Fibroblast of the aortic adventitia (primary cell): ENCODE measurements at places on chromosomes 7 and 10. TPM values are rescaled to one million over a fixed set of nuclear protein-coding genes. Genes with fewer than 3 reads are reported as not detected.
A peak's percentile ranks its signal among the peaks of the same experiment; 100 is the strongest.

DNA sequence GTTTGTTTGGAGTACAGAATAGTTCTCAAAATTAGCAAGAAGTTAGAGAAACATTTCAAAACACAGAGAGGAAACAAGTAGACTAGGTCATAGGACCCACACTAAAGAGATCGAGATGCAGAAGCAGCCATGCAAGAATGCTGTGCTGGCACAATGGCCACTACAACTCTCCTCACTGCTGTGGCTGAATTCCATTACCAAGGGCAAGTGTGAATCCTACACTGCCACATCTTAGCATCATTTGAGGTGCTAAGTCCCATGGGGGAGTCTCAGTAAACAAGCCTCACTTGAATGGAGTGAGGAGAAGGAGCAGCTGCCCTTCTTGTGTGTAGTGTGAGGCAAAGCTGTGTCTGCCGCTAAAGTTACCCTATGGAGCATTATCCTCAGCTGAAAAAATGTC, 56.7 kb downstream of the PCLO start:
- no peak for DNase-seq

AGFG2 gene
- total RNA-seq, result 10.7 and 19.3 TPM in 2 replicates

GRCh38 chr10:104589431-104589830, 51.7 kb upstream of the SORCS3 start:
- no peak for DNase-seq

DNA sequence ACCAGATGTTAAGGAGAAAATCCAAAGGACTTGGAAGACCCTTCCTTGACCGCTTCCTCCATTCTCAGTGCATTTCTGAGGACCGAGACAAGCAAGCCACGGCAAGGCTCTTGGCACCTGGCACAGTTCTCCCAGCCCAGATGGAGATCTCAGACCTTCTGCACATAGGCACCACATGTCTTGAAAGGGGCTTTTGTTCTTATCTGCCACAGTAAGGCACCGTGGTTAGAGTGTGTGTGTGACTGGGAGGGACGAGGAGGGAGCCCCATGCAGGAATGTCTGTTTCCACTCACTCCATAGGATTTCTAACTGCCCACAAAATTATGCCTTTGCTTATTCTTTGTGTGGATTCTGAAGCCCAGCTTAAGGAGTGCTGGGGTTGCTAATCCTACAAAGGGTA, 10.3 kb upstream of the WDR86 start:
- no peak for DNase-seq

DNA sequence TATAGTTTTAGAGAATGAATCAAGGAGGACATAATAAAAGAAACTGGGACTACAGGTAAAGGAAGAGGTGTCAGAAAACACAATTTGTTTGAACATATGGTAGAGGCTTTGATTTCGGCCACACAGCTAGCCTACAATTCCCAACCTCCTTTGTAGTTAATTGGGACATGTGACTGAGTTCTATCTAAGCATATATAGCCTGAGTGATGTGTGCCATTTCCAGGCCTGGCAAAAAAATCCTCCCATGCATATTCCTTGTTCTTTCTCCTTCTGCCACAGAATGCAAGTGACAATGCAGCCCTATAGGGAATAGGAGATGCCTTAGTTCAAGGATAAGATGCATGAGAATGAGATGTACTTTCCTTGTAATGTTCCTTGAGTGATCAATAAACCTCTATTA, 590.7 kb upstream of the STEAP1 start:
- DNase-seq, result no peak

DNA sequence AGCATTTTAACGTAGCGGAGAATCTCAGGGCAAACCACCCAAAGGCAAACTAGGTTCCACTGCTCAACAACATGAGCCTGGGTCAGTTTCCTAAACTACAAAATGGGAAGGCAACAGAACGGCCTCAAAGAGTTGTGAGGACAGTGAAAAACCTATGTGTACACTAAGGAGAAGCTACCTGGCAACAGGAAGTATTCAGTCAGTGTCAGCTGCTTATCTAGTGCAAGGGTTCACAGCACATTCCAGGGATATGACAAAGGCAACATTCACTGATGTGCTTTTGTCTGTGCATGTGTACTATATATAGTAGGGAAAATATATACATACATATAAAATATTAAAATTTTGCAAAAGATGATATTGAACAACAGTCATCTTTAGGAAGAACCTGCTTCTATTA, 17.2 kb downstream of the NUDCD3 start:
- peak; percentile 33 for DNase-seq

MINDY4 gene
- 7.3 and 13.2 TPM in 2 replicates for total RNA-seq

DNA sequence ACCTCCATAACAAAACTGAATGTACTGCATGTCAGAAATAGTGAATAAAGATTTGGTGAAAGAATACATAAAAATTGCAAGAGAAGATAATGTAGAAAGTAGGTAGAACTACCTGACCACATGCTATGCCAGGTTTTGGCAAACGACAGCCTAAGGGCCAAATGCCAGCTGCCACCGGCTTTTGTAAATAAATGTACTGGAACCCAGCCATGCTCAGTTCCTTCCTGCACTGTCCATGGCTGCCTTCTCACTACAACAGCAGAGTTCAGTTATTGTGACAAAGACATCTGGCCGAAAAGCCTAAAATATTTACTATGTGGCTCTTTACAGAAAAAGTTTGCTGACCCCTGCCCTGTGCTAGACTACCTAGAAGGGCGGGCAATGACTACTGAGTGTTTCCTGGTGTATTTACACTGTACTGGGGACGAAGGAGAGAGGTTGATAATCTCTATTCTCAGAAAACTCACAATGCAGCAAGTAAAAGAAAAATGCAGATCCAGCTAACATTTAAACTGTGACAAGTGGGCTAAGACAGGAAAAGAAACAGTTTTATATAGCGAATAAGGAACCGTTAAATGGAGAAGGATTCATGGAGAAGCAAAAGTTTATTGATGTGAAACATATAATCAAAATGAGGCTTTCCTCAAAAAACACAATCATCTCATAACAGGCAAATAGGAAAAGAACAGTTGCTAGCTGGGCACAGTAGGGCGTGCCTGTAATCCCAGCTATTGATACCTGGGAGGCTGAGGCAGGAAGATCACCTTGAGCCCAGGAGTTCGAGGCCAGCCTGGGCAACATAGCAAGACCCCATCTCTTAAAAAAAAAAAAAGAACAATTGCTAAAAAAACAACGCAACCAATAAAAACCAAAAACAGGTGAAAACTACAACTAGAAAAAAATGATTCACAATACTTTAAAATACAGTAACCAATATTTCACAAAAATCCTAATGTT, 13.7 kb downstream of the KIN start:
- DNase-seq, result no peak

- DNase-seq, result no peak
These were observed 113.2 kb downstream of the MAPK8 start for GRCh38 chr10:48419714-48420113.
